ENCODE measurements at places on chromosomes 5 and 9. TPM values are rescaled to one million over a fixed set of nuclear protein-coding genes. Genes with fewer than 3 reads are reported as not detected.

- no peak for DNase-seq
Observed at GRCh38 chr5:107199756-107200155, 471.0 kb downstream of the EFNA5 start.

- no peak for DNase-seq
Observed at GRCh38 chr5:66972004-66972403, 224.6 kb downstream of the CD180 start.

- DNase-seq, result no peak
Observed at GRCh38 chr5:37316027-37316426, 54.9 kb downstream of the NUP155 start.

ZFP2 gene
- total RNA-seq, result 6.4 TPM

DNA sequence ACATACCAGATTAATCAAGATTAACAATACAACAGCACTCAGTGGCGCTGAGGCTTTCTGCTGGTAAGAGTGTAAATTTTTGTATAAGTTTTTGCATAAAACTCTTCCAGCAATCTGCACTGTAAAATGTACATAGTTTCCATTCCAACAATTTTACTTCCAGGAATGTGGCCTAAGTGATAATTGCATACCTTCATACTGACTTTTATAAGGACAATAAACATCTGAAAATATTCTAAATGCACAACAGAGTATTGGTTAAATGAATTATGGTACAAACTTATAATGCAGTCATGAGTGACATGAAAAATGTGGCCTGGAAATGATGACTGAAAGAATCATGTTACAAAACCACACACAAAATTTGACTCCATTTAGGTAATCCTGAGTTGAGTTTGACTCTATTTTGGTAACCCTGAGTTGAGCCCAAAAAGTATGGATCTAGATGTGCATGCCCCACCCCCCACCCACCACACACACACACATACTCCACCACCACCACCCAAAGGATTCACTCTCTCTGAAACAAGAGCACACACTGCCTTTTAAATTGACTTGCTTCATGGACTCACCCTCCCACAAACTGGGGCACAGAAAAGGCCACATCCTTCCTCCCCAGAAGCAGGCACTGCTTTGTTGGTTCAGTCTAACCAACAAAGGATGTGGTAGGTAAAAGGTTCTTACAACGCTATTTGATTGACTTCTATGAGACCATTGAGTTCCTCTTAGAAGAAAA lies 137.6 kb downstream of the SUSD1 start:
- peak; percentile 54 for DNase-seq

ITGA2 gene
- total RNA-seq, result 54.2 TPM

All from renal cortical epithelial cell (primary cell).